Fibroblast of lung (primary cell): ENCODE measurements at places on chromosomes 13 and 19.

DNA sequence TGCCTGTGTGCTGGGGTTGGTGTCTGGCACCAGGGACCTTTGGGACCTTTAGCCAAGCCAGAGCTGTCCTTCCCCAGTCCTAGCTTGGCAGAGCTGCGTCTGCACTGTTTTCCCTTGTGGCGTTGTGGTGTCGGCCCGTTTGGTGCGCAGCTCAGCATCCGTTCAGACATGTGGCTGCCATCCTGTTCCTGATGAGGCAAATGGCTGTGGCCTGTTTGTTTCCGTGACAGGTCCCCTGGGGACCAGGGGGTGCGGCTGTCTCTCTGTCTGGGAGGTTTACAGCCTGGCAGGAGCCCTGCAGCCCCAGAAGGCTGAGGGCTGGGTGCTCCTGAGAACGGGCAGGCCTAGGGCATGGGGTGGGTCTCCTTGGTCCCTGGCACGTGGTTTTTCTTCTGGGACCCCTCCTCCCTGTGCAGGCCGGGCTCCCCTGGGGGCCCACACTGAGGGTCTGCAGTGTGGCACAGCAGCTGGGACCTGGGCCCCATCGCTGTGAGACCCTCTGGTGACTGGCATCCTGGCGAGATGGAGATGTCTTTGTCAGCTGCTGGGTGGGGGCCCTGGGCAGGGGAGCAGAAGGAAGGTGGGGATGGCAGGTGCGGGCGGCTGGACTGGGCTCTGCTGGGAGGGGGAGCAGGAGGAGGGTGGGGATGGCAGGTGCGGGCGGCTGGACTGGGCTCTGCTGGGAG lies 4.0 kb downstream of the SPPL2B start:
- DNase-seq = no peak

DNA sequence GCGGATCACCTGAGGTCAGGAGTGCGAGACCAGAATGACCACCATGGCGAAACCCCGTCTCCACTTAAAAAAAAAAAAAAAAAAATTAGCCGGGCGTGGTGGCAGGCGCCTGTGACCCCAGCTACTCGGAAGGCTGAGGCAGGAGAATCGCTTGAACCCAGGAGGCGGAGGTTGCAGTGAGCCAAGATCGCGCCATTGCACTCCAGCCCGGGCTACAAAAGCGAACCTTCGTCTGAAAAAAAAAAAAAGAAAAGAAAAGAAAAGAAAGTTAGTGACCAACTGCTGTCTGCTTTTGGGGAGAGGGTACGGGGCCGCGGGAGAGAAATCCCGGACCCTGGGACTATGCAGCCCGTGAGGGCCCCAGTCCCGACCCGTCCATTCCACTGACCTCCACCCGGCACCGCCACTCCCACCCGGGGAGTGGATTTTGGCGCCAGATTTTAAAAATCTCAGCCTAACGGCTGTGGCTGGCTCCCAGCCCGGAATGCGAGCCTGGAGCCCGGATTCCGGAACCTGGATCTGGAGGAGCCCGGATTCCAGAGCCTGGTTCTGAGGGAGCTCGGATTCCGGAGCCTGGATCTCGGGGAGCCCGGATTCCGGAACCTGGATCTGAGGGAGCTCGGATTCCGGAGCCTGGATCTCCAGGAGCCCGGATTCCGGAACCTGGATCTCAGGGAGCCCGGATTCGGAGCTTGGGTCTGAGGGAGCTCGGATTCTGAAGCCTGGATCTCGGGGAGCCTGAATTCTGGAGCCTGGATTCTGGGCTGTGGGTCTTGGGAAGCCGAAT lies 6.1 kb upstream of the LMNB2 start:
- DNase-seq = peak; percentile 99

DNA sequence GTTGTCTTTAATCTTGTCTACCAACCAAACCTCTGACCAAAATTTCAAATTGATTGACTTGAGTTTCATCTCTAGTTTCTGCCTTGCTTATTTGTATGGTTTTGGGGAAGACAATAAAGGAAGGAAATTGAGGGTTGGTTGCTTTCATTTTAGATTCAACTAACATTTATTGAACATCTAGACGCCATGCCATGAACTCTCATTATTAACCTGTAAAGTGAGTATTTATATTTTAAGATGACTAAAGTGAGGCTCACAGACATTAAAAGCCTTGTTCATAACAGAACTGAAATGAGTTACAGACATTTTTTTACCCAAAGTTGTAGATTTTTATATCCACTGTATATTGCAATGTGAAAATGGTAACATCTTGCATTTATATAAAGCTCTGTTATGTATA lies 239.3 kb downstream of the LMO7 start:
- DNase-seq = no peak

DNA sequence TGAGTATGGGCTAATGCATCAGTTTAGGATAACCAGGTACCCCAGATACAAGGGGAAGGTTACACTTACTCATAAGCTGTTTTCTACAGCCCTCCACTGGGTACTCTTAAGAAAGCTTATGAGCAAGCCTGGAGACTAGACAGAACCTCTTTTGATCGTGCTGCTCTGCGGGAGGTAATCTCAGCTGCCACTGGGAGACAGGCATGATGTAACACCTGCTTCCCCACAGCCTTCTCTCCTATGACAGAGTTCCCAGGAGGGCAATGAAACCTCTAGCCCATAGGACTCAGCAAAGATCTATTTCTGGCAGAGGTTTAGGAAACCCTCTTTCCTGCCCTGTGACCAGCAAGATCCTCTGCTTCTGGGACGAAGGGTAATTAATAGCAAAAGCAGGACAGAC lies 65.6 kb downstream of the WASF3 start:
- no peak for DNase-seq

DNA sequence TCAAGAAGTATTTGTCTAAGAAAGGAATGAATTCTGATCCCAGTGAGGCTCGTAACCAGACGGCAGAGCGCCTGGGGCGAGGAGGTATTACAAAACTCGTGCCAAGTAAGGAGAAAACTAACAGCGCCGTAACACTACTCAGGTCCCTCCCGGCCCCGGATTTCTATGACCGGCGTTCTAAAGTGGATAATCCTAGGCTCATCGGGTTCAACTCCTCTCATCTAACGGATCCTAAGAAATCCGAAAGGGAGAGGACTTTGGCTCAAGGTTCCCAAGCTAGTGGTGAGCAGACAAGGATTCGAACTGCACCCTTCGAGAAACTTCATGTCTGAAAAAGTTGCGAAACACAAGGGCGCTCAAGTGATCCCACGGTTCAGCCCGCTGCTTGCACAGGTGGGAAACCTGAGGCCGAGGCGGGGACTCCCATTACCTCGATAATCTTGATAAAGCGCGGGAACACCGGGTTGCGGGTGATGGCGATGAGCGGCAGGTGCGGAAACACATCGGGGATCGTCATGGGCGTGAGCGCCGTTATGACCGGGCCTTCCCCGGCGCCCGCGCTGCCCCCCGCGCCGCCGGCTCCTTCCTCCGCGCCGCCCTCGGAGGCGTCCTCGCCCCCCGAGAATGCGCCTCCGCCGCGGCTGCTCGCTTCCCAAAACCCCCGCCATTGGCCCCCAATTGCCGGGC lies 529 bp downstream of the LONP1 start:
- no peak for DNase-seq

- peak; percentile 48 for DNase-seq
These were observed 18.0 kb downstream of the GTF2F2 start for GRCh38 chr13:45138282-45138681.

DNA sequence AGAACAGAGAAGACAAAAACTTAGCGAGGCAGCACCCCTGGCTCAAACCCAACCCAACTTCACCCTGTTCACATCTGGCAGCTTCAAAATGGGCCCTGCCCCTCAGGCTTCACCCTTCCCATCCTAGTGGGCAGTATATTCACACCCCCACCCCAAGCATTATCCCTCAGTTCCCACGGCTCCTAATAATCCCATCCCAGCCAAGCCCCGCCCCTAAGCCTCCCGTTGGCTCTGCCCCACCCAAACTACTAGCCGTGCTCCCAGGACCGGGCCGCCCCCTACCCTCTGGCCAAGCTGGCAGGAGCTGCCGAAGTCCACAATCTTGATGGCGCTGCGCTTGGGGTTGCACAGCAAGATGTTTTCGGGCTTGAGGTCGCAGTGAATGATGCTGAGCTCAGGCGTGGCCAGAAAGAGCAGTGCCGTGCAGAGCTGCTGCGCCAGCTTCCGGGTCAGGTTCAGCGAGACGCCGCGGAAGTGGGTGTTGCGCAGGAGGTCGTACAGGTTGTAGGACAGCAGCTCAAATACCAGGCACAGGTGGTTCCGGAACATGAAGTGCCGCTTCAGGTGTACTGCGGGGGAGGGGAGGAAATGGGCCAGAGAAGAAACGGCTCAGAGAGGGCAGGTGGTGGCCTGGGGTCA lies 5.8 kb downstream of the DYRK1B start:
- DNase-seq = no peak

- no peak for DNase-seq
These were observed 262.5 kb downstream of the DIAPH3 start for GRCh38 chr13:59901191-59901590.

DNA sequence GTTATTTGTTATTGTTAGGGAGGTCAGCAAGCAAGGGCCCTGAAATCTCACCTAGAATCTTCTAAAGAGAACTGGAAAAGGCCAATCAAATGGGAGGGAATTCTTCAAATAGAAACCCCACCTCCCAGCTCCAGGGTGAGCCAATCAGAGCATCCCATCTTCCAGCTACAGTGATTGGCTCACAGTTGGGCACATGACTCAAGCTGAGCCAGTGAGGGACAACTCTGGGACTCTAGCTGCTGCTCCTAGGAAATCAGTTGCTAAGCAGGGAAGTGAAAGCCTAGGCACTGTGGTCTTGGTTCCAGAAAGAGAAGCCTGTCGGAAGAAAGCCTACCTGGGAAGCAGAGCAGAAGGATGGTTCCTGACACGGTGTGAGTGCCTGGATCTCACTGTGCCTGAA lies 13.4 kb downstream of the TM6SF2 start:
- DNase-seq = peak; percentile 18

GRCh38 chr19:55076321-55076720 lies 652 bp downstream of the EPS8L1 start:
- DNase-seq = no peak

GRCh38 chr13:99746637-99747402 lies 224.7 kb downstream of the ZIC5 start:
- no peak for DNase-seq

DNA sequence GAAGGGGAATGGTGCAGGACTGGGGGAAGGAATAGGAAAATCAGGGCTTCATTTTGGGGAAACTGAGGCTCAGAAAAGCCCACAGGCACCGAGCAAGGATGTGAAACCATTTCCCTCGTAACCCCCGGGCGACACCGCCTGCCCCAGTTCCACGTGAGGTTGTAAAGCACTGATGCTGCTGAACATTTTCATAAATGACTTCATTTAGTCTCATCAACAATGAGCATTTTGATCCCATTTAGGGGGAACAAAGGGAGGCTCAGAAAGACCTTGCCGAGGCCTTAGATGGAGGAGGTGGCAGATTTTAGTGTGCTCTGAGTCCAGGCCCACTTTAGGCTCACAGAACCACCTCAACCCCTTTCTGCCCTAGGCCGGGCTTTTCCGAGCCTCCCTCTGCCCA lies 20.5 kb upstream of the FBXO27 start:
- DNase-seq = no peak

DNA sequence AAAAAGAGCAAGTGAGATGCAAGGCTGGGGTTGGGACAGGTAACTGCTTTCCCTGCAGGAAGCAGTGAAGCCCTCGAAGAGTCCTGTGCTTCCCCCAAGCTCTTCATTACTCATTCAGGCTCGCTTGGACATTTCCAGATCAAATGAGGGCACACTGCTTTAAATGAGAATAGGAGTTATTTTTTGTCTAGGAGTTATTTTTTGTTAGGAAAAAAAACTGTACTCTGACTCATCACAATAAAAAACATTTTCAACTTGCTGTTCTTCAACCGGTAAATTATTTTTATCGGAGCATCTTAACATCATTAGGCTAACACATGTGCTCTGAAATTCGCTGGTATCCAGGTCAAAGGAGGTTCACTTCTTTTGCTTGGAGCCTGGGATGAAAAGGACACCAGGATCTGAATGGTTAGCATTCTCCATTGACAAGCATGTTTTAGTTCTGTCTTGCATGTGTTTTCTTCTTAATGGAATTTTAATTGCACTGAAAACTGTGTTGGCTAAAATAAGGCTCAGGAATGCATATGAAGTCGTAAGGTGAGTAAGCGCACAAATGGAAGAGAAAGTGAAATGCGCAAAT lies 80.7 kb upstream of the STK24 start:
- no peak for DNase-seq

GRCh38 chr13:86554066-86554465 lies 754.8 kb upstream of the SLITRK6 start:
- DNase-seq = no peak

GRCh38 chr13:73876323-73876722 lies 257.9 kb downstream of the KLF12 start:
- DNase-seq = peak; percentile 43

DNA sequence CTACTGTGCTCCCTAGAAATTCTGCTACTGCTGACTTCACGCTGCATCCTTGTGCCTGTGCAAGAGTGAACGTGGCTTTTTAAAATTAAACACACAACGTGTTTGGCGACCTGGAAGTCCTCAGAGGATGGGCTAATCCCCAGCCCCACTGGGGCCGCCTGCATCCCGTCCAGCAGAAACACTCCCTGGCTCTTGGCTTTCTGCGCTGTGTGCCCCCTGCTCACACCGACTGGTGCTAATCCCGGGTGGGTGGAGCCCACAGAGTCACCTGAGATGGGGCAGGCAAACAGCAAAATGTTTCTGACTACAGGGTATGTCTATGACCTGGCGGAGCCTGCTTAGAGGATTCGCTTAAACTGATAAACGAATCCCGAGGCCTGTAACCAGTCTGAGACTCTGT lies 15.1 kb downstream of the CAPS start:
- no peak for DNase-seq

- DNase-seq = no peak
These were observed 4.8 kb upstream of the KCNC3 start for GRCh38 chr19:50333737-50334617.

DNA sequence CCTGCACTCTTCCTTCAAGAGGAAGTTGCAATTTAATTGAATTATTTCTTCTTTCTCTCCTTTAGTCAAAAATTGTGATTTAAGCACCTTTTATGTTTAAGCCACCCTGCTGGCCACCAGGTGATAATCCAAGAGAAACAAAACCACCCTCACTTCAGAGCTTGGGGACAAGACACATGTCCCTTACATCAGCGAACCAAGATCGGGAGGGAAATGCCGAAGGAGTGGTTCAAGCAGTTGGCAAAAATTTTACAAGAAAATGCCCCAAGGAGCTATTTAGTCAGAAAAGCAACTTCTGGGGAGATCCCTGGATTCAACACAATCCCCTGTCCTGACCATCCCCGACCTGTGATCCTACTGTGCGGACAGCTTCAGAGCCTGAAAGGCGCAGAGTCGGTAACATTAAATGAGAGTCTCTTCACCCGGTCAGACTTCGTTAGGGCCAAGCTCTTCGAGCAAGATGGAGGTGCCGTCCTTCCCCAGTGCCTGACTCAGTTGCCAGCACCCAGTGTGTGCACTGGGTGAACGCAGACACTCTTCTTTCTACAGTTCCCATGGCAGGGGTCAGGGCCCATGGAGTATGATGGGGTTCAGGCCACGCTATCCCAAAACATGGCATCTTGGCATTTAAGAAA lies 78.6 kb upstream of the TM9SF2 start:
- no peak for DNase-seq

GRCh38 chr19:33512580-33513137 lies 8.9 kb downstream of the PEPD start:
- DNase-seq = no peak
